Left ventricle myocardium superior (tissue), 1 donor: ENCODE measurements at places on chromosomes 1 and 21. TPM values are rescaled to one million over a fixed set of nuclear protein-coding genes. Genes with fewer than 3 reads are reported as not detected.

- peak; percentile 86 for DNase-seq
Observed at GRCh38 chr1:60149251-60149650, 75.7 kb upstream of the C1orf87 start.

The SHISA4 gene
- total RNA-seq: 129 TPM

The VANGL2 gene
- 2.6 TPM for total RNA-seq

DNA sequence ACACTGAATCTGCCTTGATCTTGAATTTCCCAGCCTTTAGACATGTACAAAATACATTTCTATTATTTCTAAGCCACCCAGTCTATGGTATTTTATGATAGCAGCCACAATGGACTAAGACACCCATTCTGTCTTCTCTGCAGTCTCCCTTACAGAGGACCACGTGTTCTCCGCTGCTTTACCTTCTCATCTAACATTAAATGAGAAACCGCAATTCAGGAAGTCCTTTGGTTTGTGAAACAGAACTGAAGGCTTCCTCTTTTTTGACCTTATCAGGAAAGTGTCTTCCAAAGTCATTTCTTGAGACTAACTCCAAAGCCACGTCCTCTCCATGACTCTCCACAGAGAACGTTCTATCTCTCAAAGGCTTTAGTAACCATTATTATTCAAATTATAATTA lies 560.1 kb downstream of the OMA1 start:
- DNase-seq: no peak

- DNase-seq: no peak
Observed at GRCh38 chr1:86064899-86065298, 91.7 kb downstream of the COL24A1 start.

DNA sequence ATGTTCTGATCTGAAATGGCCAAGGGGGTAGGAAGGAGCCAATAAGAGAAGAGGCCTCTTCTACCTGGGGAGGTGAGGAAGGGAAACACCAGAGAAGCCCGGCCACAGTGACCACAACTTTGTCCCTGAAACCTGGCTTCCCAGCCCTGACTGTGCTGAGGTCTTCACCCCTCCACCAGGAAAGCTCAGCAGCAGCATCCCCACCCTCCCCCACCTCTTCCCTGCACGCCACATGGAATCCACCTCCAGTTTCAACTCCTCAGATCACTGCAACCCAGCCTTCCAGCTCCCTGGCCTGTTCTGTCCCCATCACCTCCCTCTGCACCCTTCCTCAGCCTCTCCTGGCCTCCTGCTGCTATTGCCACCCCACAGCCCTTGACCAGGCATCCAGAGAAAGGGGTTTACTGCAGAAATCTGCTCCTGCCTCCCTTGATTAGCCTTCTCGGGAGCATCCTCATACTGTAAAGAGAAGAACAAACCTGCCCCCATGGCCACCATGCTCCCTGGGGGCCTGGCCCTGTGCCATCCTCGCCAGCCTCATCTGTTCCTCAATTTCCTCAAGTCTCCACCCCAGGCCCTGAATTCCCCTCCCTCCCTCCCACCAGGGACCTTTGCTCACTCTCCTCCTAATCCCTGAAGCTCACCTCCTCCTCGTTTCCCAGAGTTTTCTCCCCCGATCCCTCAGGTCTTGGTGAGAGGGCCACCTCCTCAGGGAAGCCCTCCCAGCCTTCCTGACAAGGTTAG lies 450.9 kb downstream of the MATN1 start:
- DNase-seq: no peak

DNA sequence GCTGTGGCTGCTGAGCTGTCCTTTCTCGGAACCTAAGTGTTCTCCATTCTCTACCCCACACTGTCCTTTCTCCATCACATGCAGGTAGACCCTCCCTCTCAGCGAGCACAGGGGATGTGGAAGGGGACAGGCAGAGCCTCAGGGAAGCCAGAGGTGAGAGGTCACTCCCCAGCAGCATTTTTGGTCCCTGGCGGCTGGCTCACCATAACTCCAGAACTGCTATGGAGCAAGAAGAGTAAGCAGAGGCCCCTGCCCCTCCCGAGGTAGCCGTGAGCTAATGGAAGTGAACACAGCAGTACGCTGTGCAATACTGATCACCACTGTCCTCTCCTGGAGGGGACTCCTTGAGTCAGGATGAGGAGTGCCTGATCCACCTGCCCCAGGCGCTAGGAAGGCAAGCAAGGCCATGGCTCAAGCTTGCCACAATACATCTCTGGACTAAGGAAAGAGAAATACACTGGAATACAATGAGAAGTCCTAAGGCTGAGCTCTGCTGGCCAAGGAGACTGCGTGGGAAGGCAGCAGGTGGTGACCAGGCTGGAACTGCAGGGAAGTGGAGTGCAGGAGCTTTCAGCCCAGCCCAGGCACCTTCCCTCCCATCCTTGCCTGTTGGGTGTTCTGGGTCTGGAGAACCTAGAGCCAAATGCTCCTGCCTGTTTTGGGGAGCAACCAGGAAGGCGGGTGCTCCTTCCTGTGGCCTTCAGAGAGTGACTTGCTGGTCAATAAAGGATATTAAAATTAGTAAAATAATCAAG lies 96.2 kb downstream of the LAMC2 start:
- no peak for DNase-seq

- DNase-seq: no peak
Observed at GRCh38 chr1:62954758-62955157, 170.8 kb downstream of the ATG4C start.

The RPAP2 gene
- 23.6 TPM for total RNA-seq

DNA sequence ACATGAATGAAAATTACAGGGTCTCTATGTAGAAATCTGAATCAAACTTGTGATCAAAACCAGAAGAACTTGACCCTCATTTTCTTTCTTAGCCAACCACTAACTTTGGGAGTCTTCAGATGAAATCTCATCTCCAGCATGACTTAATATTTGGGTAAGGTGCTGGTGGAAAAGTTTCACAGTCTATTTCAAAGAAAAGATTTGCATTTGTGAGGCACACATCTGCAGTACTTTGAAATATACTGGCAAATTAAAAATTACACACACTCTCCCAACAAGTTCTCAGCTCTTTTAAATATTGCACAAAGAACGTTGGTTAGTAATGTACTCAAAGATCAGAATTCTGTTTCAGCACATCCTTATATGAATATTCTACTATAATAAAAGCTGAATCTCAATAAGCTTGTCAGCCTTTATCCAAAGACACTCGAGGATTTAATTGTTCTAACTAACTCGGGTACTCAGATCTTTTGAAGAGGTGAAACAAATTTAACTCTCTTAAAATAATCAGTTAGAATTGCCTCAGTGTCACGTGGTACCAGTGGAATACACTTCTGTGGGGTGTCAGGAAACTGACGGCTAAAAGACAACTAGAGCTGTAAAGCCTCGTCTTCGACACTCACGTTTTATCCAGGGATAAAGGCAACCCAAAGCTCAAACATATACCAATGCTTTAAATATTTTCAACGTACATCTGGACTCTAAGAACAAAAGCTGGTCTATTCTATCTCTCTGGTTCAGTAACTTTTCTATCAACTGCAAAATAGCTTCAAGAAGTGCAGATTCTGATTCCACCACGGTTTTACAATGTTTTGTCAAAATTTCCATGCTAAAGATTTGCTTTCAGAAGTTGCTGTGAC lies 19.0 kb downstream of the SAMSN1 start:
- DNase-seq: no peak

The OR2T12 gene
- total RNA-seq: not detected

DNA sequence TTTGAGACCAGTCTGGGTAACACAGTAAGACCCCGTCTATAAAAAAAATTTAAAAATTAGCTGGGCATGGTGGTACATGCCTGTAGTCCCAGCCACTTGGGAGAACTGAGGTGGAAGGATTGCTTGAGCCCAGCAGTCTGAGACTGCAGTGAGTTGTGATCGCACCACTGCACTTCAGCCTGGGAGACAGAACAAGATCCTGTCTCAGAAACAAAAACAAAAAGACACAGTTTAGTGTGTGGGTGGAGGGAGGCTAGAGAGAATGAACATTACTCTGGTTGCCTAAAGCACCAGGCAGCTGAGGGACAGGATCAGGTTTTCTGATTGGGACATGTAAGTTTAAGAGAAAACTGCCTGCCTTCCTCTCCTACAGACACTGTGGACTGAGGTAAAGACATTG lies 42.3 kb downstream of the VAMP4 start:
- no peak for DNase-seq

DNA sequence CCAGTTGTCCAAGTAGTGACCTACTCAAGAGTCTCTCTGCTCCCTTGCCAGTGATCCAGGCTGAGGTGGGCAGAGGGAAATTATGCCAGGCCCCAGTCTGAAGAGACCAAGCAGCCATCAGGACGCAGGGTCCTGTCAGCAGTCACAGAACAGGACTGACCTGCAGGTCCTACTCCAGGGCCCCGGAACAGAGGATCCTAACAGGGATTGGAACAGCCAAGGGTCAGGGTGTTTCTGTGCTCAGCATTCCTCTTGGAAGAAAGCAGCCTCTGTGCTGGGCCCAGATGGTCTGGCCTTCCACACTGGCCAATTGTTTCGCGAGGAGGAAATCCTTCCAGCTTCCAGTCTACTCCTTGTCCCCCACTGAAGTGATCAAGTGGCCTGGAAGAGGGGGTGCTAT lies 41.6 kb upstream of the USP1 start:
- no peak for DNase-seq

GRCh38 chr1:239987103-239987745 lies 104.5 kb upstream of the FMN2 start:
- peak; percentile 33 for DNase-seq

DNA sequence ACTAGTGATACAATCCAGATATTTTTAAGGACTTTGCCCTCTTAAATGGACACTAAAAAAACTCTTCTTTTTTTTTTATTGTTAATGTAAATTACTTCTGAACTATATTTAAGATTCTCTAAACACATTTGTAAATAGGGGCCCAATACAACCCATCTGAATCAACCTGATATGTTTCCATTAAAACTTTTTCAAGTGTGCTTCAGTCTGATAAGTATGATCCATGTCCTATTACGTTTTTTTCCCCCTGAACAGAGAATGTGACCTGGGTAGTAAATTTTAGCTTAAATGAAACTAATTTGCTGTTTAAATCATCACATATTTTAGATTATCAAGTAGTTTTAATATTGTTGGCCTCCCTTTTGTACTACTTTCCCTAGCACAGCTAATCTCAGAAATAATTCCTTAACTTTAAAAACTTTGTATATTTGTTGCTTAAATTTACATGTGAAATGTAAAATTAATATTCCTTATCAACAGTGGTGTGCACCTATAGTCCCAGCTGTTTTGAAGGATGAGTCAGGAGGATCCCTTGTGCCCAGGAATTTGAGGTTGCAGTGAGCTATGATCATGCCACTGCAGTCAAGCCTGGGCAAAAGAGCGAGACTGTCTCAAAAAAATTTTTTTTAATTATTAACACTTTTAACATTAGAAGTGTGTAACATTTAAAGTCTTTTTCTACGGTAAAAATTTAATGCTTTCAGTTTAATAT lies 3.0 kb upstream of the PKN2 start:
- no peak for DNase-seq

DNA sequence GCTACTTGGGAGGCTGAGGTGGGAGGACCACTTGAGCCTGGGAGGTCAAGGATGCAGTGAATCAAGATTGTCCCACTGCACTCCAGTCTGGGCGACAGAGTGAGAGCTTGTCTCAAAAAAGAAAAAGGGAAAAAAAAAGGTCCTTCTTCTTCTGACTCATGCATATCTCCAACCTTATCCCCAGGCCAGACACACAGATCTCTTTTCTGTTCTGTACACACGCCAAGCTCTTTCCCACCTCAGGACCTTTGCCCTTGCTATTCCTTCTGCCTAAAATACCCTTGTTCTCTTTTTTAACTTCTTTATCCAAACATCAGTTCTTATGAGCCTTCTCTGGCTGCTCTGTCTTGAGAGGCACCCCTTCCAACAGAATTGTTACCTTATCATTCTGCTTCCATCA lies 22.1 kb downstream of the PLEKHO1 start:
- no peak for DNase-seq

DNA sequence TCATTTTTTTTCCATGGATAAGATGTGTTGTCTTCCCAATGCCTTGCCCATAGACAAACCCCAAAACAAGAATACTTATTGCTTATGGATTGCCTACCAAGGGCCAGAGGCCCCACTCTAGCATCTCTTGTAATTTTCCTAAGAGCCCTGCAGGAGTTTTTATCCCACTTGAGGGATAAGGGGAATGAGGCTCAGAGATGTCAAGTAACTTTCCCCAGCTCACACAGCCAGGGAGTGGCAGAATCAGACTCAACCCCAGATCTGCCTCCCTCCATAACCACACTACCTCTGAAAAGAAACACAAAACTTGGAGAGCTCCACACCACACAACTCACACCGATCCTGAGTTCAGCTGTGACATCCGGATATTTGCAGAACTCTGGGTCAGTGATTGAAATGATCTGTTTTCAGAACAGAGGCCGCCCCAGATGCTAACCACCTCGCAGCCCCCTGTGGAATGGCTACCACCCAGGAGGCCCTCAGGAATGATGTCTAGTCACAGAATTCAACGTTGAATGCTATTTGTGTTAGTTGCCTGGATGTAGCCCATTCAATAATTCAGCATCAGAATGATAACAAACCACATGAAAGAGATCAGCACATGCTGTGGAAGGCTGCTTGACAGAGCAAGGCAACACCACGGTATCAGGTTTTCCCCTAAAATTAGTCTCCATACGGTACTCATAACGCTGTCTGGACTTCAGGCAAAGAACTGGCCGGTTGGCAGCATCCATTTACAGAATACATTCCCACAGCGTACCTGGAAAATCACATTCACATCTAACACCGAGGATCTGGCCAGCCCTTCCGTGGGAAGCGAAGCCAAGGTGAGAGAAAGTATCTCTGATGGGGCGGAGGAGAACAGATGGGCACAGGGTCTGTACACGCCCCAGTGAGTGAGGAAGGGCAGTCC lies 231.9 kb downstream of the TOMM20 start:
- no peak for DNase-seq

- peak; percentile 85 for DNase-seq
Observed at GRCh38 chr1:27528818-27529703, 39.1 kb upstream of the WASF2 start.

GRCh38 chr1:185957441-185958363 lies 223.5 kb downstream of the HMCN1 start:
- no peak for DNase-seq

The MMEL1 gene
- not detected for total RNA-seq

GRCh38 chr1:80961464-80962190 lies 839.1 kb upstream of the ADGRL2 start:
- no peak for DNase-seq

DNA sequence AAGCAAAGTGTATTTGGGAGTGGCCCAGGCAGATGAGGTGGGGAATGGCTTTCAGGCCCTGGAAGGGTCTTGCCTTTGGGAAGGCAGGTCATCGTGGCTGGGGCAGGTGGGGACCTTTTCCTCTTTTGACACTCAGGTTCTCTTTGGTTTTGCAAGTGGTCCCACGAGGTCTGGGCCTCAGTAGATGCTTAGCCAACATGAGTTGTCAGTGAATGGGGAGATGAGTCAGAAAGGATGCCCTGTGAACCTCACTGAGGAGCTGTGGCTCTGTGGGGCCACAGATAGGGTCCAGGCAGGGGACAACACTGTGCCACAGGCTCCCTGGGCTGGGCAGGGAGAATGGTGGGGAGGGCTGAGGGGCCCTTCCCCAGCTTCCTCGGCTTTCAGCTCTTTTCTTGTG lies 19.0 kb downstream of the ARHGEF10L start:
- no peak for DNase-seq

The LRRC41 gene
- 37.6 TPM for total RNA-seq

- no peak for DNase-seq
Observed at GRCh38 chr1:96772349-96772748, 50.8 kb downstream of the PTBP2 start.

The ADCY10 gene
- total RNA-seq: 0.47 TPM

The BMP8B gene
- total RNA-seq: 0.40 TPM
